ENCODE measurements at places on chromosomes 13 and 19.

DNA sequence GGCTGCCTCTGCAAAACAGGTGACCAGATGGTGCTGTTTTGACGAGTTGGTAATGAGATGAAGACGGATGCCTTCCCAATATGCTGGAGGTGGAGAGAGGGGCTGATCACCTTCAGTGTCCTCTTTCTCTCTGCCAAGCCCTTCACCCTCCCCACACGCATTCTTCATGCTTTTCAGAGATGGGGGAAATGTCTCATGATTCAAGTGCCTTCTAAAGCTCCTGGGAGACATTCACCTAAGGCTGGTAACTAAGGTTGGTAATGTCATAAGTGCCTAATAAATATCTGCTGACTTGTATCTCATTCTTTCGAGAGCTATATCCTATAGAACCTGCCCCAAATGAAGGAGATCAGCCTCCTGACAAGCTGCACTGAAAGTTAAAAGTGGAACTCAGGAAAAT is 86.2 kb upstream of the MBNL2 start:
- no peak for DNase-seq
- H3K4me1 ChIP-seq: peaks cover 54% of the 10 kb centered on the region
- no peak overlapping the region for H3K4me3 ChIP-seq
- H3K27me3 ChIP-seq: no peaks in the 10 kb centered on the region
- no peaks in the 10 kb centered on the region for H3K36me3 ChIP-seq

GRCh38 chr19:20503476-20503875 is 62.1 kb downstream of the ZNF737 start:
- no peaks in the 10 kb centered on the region for H3K36me3 ChIP-seq
- H3K27ac ChIP-seq: no peak overlapping the region
- H3K4me1 ChIP-seq: no peaks in the 10 kb centered on the region
- H3K4me3 ChIP-seq: no peak overlapping the region

DNA sequence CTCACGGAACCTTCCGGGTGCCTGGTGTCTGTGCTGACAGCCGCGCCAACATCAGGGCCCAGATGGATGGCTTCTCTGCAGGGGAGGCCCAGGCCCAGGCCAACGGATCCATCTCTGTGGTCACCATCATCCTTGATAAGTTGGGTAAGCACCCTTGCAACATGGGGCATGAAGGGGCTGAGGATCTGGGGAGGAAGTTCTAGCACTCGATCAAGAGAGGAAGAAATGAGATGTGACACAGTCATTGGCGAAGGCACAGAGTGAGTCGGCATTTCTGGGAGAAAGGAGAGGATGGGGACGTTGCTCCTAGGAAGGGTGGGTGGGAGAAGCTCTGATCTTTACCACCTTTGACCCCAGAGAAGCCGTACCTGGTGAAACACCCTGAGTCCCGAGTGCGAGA is 4.4 kb downstream of the CILP2 start:
- no peaks in the 10 kb centered on the region for H3K27me3 ChIP-seq
- H3K4me1 ChIP-seq: peaks cover 10% of the 10 kb centered on the region
- H3K36me3 ChIP-seq: no peaks in the 10 kb centered on the region
- H3K27ac ChIP-seq: no peak overlapping the region

- H3K27ac ChIP-seq: peak overlapping the region; percentile 78
- H3K4me3 ChIP-seq: peak overlapping the region; percentile 26
- DNase-seq: no peak
- no peaks in the 10 kb centered on the region for H3K27me3 ChIP-seq
- H3K36me3 ChIP-seq: peaks cover 2% of the 10 kb centered on the region
These were observed 25.1 kb downstream of the SIPA1L3 start for GRCh38 chr19:37931881-37932655.

GRCh38 chr13:95676105-95676761 is 706 bp upstream of the DNAJC3 start:
- H3K4me3 ChIP-seq: peak overlapping the region; percentile 98
- H3K4me1 ChIP-seq: peaks cover 41% of the 10 kb centered on the region
- peak overlapping the region; percentile 98 for H3K27ac ChIP-seq
- no peaks in the 10 kb centered on the region for H3K27me3 ChIP-seq

- H3K27ac ChIP-seq: no peak overlapping the region
- no peaks in the 10 kb centered on the region for H3K27me3 ChIP-seq
- no peak for DNase-seq
- H3K36me3 ChIP-seq: no peaks in the 10 kb centered on the region
- no peaks in the 10 kb centered on the region for H3K4me1 ChIP-seq
These were observed 33.7 kb downstream of the VSTM1 start for GRCh38 chr19:54029930-54030490.

GRCh38 chr19:8147582-8147978 is 1.8 kb downstream of the FBN3 start:
- no peak overlapping the region for H3K27ac ChIP-seq
- H3K27me3 ChIP-seq: peaks cover 46% of the 10 kb centered on the region
- no peaks in the 10 kb centered on the region for H3K36me3 ChIP-seq
- no peak overlapping the region for H3K4me3 ChIP-seq
- peaks cover 23% of the 10 kb centered on the region for H3K4me1 ChIP-seq
- DNase-seq: no peak

DNA sequence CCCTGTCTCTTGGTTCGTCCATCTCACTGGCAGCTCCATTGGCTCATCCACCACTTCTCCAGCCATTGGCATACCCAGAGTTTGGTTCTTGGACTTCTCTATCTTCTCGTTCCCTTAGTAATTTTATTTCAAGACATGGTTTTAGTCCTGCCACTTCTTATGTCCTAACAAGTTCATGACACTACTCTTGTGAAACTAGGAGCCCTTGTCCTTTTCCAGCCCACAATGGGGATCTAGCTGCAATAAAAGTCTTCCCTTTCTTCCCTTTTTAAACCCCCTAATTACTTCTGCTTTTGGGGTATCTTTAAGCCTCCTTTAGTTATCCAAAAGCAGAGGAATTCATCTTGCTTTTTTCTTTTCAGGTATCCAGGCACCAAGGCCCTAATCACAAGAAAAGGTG is 2.9 kb upstream of the RCBTB2 start:
- no peak overlapping the region for H3K4me3 ChIP-seq
- H3K36me3 ChIP-seq: no peaks in the 10 kb centered on the region
- no peak overlapping the region for H3K27ac ChIP-seq

GRCh38 chr13:93853912-93854311 is 625.6 kb downstream of the DCT start:
- no peak for DNase-seq

- H3K27ac ChIP-seq: no peak overlapping the region
- H3K27me3 ChIP-seq: peaks cover 5% of the 10 kb centered on the region
- H3K4me3 ChIP-seq: no peak overlapping the region
- no peak for DNase-seq
- peaks cover 2% of the 10 kb centered on the region for H3K36me3 ChIP-seq
These were observed 71.1 kb downstream of the CBY2 start for GRCh38 chr13:45773236-45773635.

DNA sequence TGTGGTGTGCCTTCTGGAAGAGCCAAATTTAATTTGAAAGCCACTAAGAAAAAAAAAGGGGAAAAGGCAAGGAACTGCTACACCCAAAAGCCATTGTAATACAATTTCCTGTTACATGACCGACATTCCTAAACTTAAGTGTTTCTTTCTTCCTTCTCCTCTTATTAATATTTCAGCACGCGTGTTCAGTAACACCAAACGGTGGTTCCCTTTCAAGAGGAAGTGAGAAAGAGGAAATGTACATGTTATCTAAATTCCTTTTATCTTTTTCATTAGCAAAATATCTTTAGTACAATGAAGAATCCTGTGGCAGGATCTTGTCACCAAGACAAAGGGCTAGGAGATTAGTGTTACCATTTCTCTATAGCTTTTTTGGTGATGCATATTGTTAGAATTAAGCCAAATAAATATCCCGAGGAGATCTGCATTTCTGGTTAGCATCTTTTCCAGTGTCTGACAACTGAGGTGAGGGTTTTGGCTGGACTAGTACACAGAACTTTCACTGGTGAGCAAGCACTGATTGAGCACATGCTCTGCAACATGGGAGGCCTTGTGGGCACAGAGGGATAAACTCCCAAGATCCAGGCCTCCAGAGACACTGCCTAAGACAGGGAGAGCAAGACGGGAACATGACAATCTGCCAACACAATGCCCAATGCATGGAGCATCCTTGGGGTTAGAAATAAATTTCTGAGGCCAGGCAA is 22.1 kb downstream of the LATS2 start:
- peak; percentile 49 for DNase-seq
- peak overlapping the region; percentile 69 for H3K27ac ChIP-seq
- H3K4me3 ChIP-seq: no peak overlapping the region
- H3K4me1 ChIP-seq: peaks cover 41% of the 10 kb centered on the region
- H3K36me3 ChIP-seq: peaks cover 23% of the 10 kb centered on the region

- no peaks in the 10 kb centered on the region for H3K36me3 ChIP-seq
- H3K27ac ChIP-seq: no peak overlapping the region
- no peak for DNase-seq
- H3K4me1 ChIP-seq: peaks cover 3% of the 10 kb centered on the region
- peaks cover 31% of the 10 kb centered on the region for H3K27me3 ChIP-seq
- H3K4me3 ChIP-seq: no peak overlapping the region
These were observed 1.9 kb upstream of the CRX start for GRCh38 chr19:47819858-47820257.

DNA sequence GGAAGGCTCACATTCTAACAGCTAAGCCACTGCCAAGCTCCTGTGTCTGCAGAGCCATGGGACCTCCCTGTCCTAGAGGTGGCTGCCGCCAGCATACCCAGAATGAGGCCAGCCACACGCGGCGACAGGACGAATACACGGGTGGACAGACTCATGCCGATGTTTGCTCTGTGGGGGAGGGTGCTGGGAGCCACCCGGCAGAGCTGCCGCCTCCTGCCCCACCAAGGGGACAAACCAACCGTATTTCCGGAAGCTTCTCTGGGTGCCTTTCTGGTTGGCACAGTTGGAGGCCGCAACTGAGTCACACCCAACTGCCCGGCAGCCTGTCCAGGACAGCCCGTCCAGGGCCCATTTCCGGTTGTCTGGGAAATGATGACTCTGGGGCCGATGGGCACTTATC is 20.3 kb downstream of the C13orf46 start:
- H3K27me3 ChIP-seq: no peaks in the 10 kb centered on the region
- H3K4me1 ChIP-seq: no peaks in the 10 kb centered on the region
- H3K36me3 ChIP-seq: peaks cover 18% of the 10 kb centered on the region
- no peak overlapping the region for H3K4me3 ChIP-seq
- no peak for DNase-seq

- no peaks in the 10 kb centered on the region for H3K27me3 ChIP-seq
- no peak overlapping the region for H3K4me3 ChIP-seq
- H3K4me1 ChIP-seq: peaks cover 6% of the 10 kb centered on the region
- no peaks in the 10 kb centered on the region for H3K36me3 ChIP-seq
These were observed 214.1 kb upstream of the KL start for GRCh38 chr13:32802159-32802558.

DNA sequence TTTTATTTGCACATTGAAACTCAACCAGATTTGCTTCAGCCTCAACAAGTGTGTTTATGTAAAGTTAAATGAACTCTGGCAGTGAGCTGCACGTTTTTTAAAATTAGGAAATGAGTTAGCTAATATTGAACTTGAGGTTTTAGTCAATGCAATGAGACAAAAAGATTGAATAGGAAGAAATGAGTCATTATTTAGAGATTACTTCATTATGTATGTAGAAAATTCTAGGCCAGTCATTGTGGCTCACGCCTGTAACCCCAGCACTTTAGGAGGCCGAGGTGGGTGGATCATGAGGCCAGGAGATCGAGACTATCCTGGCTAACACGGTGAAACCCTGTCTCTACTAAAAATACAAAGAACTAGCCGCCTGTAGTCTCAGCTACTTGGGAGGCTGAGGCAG is 22.8 kb upstream of the CD70 start:
- peaks cover 18% of the 10 kb centered on the region for H3K4me1 ChIP-seq

- H3K27ac ChIP-seq: peak overlapping the region; percentile 72
- H3K27me3 ChIP-seq: no peaks in the 10 kb centered on the region
- peaks cover 31% of the 10 kb centered on the region for H3K4me1 ChIP-seq
- no peaks in the 10 kb centered on the region for H3K36me3 ChIP-seq
- H3K4me3 ChIP-seq: peak overlapping the region; percentile 2
These were observed 3.7 kb upstream of the CLPTM1 start for GRCh38 chr19:44951179-44952159.

GRCh38 chr19:1756705-1757465 is 3.6 kb downstream of the ONECUT3 start:
- H3K27me3 ChIP-seq: peaks cover 62% of the 10 kb centered on the region
- H3K36me3 ChIP-seq: no peaks in the 10 kb centered on the region
